ENCODE measurements at places on chromosomes 2 and 18.

- DNase-seq: no peak
Measured at GRCh38 chr2:228902176-228902575, 368.9 kb downstream of the PID1 start.

DNA sequence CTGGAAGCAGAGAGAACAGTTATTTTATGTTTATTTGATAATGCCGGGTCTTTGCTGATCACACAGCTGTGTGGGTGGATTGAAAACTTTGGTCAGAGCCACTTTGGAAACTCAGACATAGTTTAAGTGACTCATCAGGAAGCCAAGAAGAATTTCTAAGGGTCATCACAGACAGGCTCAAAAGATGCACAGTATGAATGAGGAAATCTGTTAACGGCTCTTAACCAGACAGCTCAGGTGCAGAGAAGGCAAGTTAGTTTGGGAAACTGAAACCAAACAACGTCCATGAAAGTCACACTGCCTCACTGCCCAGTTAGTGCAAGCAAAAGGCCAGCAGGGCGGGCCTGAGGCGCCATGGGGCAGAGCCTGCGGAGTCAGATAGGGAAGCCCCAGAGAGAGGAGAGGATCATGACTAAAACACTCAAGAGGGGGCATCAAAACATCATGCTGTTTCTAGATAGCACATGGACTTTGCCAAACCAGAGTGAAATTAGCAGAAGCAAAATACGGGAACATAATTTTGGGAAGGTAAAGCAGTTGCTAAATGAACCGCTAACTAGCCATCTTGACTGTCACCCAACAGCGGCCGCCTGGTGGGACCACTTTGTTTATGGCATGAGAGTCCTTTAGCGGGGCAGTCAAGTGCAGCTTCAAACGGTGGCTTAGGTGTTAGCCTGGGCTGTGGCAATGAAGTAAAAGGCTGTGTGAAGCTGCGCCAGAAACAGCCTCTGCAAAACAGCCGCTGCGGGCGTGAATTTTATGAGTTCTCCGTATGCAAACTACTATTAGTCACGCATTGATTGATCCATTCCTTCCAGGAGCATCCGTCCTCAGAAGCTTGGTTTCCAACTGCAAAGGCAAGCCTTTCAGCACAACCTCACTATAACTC, 101.2 kb downstream of the KCTD18 start:
- DNase-seq: no peak

GRCh38 chr18:183769-184168, 25.4 kb downstream of the USP14 start:
- no peak for DNase-seq

GRCh38 chr18:59268721-59269562, 4.3 kb downstream of the RAX start:
- DNase-seq: no peak

Measured in stimulated activated CD4-positive, alpha-beta T cell treated with anti-CD3 and anti-CD28 coated beads, Interleukin-12 subunit alpha, Interleukin-12 subunit beta, amount 100 ng/mL, for 24 hours (primary cell).